Putamen (tissue), 1 donor: ENCODE measurements at places on chromosomes 5 and 9.

- DNase-seq = no peak
Observed at GRCh38 chr5:119274767-119275130, 81.1 kb upstream of the TNFAIP8 start.

DNA sequence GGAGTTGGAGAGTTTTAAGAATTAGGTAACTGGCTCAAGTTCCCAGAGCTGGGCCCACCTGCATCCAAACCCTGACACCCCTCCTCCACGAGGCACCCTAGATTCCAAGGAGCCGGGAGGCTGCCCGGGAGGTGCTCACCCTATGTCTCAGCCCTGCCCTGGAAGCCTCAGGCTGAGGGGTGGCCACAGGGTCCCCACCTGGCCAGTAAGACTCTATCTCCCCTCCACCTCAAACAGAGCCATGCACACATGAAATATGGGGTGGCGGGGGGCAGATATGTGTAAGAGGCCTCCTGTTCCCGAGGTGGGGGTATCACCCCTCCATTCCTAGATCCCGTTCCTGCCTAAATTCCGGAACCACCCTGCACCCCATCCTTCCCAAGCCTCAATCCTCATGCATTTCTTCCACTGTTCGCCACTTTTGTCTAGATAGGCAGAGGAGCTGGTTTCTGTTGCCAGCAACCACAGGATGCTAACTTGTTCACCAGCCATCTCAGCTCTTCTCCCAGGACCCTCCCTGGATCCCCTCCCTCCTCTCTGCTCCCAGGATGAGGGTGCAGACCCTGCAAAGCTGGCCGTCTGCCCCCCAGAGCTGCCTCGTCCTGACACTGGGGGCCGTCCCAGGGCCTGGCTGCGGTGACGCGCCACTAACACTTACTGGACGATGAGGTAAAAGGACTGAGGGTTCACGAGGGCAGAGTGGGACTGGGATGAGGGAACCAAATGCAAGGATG lies 44.1 kb downstream of the COL23A1 start:
- DNase-seq = no peak

DNA sequence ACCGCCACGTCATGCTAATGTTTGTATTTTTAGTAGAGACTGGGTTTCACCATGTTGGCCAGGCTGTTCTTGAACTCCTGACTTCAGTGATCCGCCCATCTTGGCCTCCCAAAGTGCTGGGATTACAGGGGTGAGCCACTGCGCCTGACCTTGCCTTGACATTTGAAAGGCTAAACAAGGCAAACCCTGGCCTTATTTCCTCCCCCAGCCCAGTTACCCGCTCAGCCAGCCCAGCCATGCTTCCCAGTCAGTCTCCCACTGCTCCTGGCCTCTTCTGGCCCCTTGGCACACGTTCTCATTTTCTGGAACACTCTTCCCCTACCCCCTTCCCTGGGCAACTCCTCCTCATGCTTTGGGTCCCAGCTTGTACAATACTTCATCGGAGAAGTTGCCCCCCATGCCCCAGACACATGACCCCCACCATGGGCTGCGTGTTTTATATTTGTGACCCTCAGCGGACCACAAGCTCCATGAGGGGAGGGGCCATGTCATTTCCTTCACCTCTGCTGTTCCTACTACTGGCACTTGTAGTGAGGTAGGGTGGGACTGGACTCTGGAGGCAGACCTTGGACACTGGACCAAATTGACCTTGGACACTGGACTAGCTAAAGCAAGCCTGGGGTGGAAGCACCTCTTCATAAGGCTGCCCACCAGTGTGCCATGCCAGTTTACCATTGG lies 94.4 kb upstream of the IER5L start:
- no peak for DNase-seq

DNA sequence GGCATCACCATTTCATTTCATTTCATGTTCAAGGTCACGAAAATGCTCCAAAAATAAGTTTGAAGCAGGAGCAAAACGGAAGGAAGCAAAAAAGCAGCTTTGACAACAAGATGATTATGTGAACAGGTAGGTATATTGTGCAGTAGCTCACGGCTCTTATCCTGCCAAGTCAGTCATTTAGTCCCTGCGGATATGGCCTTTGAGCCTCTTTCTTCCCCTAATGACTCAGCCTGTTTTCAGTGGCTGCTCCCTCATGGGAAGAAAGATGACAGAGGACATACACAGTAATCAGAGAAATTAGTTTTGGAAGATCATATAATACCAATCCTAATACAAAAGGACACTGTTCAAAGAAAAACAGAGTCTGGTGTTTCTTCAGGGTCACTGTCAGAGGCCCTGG lies 155.8 kb upstream of the GRAMD2B start:
- DNase-seq = no peak

- DNase-seq = peak; percentile 7
Observed at GRCh38 chr5:103942587-103943186, 380.1 kb upstream of the NUDT12 start.

DNA sequence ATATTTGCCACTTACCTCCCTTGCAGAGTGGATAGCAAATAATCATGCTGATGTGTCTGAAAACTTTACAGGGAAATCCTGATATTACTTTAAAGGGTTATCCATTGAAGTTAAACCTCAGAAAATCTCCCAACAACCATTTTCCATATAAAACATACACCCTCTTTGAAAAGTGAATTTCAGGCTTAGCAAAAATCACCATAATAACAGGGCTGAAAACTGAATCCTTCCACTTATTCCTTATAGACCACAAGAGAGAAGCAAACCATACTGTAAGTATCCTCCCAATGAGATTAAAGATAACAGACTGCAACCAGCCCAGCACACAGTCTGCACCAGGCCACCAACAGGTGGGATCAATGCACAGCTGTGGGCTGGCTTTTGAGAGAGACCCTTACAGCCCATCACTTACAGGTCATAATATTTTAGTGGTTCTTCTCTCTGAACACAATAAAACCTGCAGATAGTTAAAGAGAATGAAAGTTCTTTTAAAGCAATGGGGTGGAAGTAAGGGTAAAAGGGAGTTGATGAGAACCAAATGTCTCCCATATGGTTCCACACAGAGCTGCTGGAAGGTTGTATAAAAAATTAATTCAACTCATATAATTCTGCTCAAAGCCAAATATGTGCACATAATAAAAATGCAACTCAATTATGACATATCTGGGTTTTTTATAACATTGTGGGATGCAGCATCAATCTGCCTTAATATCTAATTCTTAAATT lies 376.2 kb upstream of the GRAMD2B start:
- no peak for DNase-seq

DNA sequence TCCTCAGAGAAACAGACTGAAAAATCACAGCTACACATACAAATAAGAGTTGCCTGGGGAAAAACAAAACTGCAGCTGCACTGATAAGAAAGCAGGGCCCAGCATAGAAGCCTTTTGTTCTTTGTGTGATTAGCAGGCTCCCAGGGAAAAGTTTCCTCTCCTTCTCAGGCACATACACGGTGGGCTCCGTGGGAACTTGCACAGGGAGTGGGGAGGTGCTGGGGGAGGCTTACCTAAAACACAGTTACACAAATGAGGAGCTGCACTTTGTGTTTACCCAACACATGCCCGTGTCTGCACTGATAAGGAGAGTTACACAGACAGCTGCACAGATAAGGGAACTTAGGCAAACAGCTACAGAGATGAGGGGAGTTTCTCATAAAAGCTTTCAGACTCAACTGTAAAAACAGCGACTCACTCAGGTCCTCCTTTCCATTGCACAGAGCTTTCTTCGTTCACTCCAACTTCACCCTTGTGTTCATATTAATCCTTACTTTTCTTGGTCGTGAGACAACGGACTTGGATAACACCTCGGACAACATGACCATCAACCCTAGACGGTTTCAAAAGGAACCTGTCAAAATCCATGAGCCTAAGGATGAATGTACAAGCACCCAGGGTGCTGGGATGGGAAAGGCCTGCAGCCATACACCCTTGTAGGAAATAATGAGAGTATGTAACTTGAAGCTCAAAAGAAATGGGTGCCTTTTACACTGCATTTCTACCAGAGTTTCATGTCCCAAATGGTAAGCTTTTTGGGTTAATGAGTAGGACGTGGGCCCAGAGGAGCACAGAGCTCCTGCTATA lies 50.8 kb downstream of the SERINC5 start:
- peak; percentile 70 for DNase-seq

- no peak for DNase-seq
Observed at GRCh38 chr5:150529555-150529954, 21.6 kb downstream of the NDST1 start.
